ENCODE measurements at places on chromosomes 7 and 10.

- no peak for DNase-seq
Observed at GRCh38 chr7:99767662-99768061, 16.3 kb downstream of the CYP3A4 start.

DNA sequence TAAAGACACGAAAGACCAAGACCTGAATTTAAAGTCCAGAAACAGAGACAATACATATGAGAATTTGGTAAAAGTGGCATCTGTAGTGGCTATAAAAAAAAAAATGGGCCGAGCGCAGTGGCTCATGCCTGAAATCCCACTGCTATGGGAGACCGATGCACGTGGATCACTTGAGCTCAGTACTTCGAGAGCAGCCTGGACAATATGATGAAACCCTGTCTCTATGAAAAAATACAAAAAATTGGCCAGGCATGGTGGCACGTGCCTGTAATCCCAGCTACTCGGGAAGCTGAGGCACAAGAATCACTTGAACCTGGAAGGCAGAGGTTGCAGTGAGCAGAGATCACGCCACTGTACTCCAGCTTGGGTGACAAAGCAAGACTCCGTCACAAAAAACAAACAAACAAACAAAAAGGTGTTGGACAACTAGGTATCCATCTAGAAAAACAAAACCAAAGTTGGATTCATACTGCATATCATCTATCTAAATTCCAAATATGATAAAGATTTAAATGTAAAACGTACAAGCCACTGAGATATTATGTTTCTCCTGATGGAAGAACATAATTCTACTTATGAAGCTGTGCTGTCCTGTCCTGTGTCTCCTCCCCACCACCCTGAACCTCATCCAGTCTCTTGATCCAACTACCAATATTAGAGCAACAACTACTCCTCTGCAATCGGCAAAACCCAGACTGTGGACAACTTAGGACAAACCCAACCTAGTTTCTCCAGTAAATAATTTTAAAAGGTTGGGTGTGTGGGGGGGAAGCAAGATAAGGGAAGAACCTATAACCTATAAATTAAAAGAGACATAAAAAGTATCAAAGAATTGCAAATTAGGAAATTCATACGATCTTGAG is 53.7 kb downstream of the ATAD1 start:
- no peak for DNase-seq

DNA sequence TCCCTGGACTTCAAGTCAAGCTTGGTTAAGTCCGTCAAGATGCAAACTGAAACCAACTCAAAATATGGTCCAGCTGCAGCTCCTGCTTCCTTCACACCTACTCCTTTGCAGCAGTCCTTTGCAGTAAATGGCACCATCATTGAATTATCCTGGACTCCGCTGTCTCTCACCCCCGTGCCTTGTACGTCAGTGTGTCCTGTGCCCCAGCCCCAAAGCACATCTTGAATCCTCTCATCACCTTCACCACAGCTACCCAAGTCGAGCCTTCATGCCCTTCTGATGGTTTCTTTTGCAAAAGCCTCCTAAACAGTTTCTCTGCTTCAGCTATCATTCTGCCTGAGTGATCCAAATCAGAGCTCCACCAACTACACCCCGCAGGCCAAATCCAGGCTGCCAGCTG is 88.4 kb upstream of the LEP start:
- no peak for DNase-seq

DNA sequence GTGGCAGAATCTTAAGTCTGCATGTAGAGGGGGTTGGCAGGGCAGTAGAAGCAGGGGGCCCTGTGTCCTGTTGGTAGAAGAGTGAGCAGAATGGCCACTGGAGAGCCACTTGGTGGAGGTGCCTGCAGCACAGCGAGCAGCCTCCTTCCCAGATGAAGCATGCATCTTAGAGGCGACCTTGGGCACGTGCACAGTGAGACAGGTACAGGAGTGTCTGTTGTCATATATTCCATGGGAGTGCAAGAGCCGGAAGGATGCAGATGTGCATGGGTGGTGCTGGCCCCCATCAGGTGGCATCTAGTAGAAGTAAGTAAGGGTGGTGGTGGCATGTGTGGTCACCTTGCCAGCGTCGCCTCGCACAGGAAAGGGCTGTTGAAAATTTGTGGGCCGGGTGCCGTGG is 53.9 kb downstream of the CUX1 start:
- no peak for DNase-seq

DNA sequence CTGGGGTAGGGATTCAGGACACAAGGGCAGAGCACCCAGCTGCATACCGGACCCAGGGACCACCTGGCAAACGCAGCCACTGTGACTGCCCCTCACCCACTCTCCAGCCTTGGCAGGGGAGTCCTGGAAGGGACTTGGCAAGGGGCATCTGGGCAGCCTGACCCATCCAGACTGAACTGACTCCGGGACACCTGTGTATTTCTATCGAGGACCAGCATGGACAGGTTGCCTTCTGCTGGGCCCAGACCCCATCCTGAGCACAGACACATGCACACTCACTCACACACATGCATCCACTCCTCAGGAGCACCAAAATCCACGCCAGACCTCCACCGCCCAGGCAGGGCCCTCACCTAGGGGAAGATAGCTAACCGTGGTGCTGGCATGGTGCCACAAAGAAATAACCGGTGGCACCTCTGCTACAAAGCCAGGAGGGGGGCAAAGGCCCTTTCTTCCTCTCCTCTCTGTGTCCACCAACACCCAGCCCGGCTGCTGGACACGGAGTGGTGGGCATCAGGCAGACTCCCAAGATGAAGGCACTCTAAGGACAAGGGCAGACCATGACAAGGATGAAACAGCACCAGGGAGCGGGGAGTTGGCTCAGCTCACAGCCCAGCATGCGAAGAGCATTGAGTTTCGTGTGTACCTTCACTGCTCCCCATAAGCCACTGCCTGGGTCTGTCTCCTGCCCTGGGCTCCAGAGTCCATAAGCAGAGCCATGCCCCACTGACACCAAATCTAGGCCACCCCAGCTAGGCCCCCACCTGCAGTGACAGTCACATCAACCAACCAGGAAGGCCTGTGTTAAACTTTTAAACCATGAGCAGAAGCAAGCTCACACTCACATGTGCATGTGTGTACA is 35.3 kb downstream of the KCNH2 start:
- no peak for DNase-seq

- no peak for DNase-seq
Observed at GRCh38 chr7:24910551-24911212, 69.3 kb downstream of the OSBPL3 start.

DNA sequence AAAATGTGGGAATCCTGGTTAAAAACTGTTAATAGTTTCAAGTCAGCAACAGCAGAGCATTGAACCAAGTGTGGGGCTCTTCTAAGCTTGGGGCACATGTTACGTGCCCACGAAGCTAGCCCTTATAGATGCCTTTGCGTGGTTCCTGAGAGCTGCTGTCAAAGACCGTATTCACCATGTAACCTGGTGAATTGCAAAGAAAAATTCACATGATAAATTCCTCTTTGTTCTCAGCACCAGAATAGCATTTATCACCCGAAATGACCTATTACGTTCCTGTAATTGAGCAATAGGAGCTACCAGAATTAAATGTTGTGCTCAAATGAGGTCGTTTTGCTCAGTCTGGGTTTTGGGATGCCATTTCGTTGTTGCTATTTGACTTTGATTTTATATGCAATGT is 202.6 kb upstream of the PRPS1L1 start:
- no peak for DNase-seq

DNA sequence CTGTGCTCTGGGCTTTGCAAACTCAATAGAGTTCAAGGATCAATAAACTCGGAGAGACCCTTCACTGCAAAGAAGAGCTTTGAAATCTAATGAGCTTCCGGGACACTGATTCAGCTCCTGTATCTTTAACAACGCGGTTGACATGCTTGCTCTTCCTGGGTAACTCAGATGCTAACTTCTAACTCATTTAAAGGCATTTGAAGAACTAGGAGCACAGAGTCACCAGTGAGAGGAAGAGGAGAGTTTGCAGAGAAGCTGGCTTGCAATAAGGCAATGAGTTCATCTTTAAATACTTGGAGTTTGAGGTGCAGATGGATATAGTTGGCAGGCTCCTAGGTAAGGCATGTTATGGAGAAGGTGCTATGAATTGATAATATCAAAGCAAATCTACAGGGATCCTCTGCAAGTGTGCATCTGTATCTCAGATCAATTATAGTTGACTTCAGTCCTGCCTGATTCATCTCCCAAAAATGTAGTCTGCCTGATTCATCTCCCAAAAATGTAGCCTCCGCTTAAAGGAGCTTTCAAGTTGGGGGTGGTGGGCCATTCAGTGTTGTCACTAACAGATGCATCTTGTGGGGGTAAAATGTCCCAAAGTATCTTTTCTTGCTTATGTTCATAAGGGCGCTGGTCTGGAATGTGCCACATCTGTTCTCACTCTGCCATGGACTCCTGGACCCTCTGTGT is 182.5 kb upstream of the PRSS58 start:
- DNase-seq = no peak

Data from left renal pelvis (tissue), 4 donors.